Left kidney (tissue), 8 donors: ENCODE measurements at places on chromosomes 11 and 22.

GRCh38 chr11:122765487-122766131, 72.7 kb upstream of the CRTAM start:
- DNase-seq, result no peak

DNA sequence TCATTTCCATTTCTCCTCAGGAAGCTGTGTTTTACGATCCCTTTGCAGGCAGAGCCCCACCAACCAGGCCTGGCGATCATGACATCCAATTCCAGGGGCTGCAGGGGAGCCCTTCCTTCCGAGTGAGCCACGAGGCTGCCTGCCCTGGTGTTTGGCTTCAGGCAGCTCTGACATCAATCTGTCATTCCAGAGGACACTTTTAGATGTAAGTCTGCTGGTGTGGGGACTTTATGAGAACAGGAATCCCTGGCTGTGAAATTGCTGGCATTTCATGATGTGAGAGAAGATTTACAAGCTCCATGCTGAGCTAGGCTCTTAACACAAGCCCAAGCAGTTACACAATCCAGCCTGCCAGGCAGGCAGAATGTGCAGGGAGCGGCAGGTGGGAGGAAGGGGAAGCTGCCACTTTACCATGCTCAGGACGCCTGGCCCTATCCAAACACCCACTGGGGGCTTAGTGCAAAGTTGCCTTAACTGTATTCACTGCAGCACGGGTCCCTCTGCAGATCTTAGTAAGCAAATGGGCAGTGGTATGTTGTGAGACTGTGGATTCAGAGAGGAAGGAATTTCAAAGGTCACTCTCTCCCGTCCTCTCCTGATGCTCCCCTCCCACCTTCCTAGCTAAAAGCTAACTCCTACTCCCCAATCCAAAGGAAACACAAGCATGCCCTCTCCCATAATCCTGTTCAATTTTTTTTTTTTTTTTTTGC, 43.4 kb upstream of the MICAL2 start:
- DNase-seq, result peak; percentile 65

GRCh38 chr22:43101306-43101705, 9.2 kb upstream of the BIK start:
- DNase-seq, result no peak

DNA sequence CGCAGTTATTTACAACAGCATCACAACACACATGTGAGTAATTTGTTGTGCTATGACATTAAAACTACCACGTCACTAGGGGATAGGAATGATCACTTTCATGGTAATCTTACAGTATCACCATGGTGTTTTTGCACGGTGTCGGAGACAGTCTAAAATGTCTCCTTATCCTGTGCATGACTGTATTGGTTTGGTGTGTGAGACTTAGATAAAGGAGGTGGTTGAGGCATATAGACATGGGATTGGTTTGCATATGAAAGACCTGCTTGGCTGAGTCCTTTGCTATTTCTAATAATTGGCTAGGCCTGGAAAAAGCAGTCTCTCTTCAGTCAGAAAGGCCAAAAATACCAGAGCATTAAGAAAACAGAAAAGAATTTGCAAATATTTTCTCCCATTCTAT, 30.2 kb downstream of the MSANTD4 start:
- DNase-seq, result no peak

DNA sequence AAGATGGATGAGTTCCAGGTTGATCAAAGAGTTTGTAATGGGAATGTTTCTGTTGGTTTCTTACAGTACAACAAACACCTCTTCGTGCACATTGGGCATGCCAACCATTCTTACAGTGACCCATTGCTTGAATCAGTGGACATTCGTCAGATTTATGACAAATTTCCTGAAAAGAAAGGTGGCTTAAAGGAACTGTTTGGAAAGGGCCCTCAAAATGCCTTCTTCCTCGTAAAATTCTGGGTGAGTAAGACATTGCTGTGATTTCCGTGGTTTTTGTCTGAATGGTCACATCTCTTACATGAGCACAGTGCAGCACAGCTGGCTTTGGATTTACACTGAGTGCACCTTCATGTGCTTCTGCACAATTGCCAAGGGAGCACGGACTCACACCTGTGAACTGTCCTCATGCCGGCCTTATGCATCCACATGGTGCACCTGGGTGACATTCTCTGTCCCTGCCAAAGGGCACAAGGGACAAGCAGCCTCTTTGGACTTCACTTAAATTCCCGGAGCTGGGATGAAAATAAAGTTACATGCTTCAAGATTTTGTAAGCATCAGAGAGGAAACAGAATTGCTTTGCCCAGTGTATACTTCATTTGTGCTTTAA, 107.1 kb upstream of the RASSF10 start:
- no peak for DNase-seq

GRCh38 chr11:20991471-20991870, 322.1 kb downstream of the NELL1 start:
- DNase-seq, result no peak

DNA sequence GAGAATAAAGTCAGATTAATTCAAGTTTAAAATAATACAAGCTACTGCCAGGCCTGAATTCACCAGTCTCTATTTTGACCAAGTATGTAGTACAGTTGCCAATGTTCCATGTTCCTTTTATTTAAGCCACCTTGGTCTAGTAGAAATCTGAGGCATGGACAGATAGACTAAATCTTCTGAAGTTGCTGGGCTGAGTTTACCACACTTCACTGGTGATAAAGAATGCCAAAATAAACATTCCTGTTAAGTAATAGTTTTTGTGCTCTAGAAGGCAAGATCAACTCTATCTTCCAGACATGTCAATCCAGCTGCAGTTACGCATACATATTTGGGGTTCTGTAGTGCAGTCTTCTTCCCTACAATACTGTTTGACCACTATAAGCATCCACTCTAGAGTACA, 83.9 kb upstream of the C11orf87 start:
- no peak for DNase-seq

DNA sequence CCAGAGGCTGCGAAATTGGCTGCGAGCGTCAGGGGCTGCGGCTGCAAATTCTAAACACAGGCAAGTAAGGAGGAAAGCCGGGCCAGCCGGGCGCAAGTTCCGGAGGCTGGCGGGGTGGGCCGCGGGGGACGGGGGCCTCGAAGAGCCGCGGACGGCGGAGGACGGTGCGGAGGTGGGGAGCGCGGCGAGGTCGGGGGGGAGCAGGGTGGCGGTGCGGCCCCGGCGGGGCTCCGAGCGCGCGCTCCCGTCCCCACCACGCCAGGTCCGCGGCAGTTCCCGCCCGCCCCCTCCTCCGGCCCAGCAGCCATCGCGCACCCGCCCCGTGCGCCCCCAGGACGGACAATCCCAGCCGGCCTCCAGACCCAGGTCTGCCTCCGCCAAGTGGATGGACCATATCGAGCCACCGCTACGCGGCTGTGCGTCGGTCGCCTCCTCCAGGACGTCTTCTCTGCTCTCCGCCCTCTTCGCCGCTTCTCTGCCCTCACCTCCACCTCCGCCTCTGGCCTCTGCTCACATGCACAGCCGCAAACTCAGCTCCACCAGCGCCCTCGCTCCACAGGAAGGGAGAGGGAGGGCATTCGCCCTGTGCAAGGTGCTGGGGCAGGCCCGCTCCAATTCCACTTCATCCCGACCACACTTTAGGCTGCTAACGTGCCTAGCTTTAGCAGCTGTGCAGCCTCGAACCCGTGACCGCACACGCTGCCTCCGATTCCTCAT, 7.2 kb downstream of the ELFN2 start:
- DNase-seq, result no peak

DNA sequence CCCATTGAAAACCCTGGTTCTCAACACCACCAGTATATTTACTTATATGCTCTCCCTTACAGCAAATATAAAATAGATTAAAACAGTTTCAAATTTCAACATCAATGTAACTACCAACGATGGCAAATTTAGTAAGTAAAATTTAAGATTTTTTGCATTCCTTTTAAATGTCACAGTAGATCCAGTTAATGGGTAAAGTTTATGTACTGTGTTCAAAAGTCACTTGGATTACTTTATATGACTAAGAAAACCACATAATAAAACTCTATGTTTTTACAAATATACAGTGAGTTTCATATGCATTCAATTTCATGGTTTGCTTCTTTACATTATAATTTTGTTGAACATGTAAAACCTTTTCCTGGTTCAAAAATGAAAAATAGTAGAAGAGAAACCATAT, 364.6 kb downstream of the AASDHPPT start:
- no peak for DNase-seq

DNA sequence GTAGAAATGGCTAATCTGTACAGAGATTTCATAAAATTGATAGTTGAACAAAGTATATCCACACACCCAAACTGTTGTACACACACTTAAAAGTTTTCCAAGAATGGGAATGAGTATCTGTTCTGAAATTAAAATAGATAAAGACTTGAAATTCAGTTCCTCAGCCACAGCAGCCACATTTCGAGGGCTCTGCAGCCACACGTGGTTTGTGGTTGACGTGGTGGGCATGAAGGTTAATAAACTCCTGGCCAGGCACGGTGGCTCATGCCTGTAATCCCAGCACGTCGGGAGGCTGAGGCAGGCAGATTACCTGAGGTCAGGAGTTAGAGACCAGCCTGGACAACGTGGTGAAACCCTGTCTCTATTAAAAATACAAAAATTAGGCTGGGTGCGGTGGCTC, 24.0 kb downstream of the TPST2 start:
- no peak for DNase-seq

- DNase-seq, result no peak
These were observed 105.5 kb downstream of the CCDC83 start for GRCh38 chr11:85960678-85961077.

DNA sequence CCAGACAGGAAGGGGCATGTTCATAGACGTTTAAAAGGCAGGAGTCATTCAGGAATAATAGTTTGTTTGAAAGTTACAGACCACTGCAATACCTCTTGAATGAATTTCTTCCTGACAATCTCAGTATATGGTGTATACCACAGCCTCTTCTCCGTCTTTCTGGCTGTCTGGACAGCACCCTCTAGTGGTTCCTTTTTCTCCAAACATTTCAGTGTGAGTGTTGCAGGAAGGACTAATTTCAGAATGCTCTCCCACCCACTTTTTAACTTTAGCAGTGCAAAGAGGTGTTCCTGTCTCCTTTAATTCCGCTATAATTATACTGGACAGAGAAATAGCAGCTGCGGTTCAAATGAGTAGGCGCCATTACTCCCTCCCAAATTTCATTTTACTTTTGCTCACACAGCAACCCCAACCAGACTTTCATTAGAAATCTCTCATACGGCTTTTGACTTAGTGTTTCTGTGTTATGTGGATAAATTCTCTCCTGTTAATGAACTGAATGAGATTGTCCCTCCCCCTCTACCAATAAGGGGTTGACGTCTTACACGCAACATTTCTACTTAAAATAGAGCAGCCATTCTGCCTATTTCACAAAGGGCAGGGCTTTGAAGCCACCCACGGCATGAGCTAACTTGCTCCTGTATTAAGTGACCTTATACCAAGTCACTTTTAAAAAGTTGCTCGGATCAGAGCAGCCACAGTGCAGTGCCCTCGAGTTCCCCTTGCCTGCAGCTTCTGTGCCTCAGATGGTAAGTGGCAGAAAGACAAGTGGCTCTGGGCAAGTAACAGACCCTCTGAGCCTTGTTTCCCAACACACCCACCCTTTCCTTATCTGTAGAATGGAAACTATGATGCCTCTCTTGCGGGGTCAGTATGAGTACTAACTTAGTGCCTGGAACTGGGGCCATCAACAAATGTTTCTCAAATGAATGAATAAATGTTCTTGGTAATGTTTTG, 368.6 kb downstream of the OPCML start:
- peak; percentile 65 for DNase-seq

GRCh38 chr11:66432597-66432996, 6.1 kb downstream of the MRPL11 start:
- no peak for DNase-seq

GRCh38 chr11:90100431-90100830, 14.7 kb downstream of the UBTFL1 start:
- DNase-seq, result no peak

DNA sequence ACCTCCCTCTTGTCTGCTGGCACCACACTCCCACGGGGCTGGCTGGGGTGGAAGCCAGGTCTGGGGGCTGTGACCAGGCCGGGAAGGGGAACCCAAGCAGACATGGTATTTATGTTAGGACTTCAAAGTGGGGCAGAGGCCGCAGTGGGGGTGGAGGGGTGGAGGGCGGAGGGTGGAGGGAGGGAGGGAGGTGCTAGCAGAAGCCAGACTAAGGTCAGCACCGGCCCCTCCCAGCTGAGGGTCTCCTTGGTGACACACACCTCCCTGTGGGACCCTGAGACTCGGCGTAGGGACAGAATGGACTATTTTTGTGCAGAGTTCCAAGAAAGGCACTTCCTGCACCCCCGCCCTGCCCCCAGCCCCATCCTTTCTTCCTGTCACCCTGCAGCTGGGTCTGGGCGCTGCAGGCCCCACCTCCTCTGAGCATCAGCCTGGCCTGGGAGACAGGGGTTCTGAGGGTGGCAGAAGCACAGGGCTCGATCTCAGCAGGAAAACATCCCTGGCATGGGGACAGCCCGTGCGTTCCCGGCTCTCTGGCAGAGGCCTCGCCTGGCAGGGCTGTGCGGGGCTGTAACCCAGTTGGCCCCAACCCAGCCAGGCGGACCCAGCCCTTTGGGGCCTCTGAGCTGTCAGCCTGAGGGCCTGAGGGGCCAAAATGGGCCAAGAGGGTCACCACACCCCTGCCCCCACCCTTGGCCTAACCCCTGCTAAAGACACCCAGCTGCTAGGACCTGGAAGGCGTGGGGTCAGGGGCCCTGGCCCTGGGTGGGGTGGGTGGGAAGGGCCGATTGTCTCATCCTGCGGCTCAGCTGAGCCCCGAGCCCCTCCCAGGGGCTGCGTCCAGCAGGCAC, 9.6 kb upstream of the CD248 start:
- no peak for DNase-seq

DNA sequence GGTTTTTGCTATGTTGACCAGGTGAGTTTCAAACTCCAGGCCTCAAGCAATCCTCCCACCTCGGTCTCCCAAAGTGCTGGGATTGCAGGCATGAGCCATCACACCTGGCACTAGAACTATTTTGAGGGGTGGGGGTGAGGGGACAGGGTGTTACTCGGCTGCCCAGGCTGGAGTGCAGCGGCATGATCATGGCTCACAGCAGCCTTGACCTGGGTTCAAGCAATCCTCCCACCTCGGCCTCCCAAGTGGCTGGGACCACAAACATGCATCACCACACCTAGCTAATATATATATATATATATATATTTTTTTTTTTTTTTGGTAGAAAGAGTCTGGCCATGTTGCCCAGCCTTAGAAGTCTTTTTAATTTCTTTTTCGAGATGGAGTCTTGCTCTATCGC, 17.1 kb upstream of the IFITM3 start:
- no peak for DNase-seq

DNA sequence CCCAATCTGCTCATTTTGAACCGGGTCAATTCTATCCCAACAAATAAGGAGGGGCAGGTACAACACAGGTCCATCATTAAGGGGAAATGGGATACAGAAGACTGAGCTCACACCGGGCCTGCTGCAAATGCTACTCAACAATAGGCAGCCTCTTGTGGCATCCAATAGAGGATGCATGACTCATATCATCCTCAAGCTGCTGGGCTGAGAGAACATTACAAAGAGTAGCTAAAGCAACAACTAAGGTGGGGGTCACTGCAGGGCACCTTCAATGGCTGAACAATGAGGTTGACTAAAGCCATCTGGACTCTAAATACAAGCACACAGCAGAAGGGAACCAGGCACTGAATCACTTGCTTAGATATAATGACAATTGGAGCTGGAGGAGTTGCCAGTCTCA, 130.1 kb upstream of the SYN3 start:
- no peak for DNase-seq

- DNase-seq, result peak; percentile 53
These were observed at the start of gene TMA7B for GRCh38 chr22:39959640-39960447. Gene TMA7B (plus strand): TSS chr22:39960397. CDS start chr22:39964375, 3,978 bp downstream.
